Activated CD4-positive, CD25-positive, alpha-beta regulatory T cell treated with anti-CD3 and anti-CD28 coated beads, Interleukin-2, amount 50 U/mL, for 24 hours (primary cell): ENCODE measurements at places on chromosomes 7 and 10.

DNA sequence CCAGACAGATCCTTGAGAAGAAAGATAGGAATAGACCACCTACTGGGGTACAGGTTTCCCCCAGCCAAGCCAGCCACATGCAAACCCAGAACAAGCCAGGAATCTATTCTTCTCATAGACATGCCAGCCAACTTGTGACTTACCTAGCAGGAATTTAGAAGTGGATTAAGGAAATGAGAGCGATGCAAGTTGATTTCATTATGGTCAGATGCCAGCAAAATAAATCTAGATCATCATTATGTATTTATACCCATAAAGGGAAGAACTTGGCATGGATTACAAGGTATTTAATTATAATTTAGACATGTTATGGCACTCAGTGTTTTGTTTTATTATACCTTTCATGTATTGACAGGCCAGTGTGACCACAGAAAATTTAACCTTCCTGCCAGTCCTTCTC lies 32.8 kb downstream of the SLC35G1 start:
- ATAC-seq: no peak

DNA sequence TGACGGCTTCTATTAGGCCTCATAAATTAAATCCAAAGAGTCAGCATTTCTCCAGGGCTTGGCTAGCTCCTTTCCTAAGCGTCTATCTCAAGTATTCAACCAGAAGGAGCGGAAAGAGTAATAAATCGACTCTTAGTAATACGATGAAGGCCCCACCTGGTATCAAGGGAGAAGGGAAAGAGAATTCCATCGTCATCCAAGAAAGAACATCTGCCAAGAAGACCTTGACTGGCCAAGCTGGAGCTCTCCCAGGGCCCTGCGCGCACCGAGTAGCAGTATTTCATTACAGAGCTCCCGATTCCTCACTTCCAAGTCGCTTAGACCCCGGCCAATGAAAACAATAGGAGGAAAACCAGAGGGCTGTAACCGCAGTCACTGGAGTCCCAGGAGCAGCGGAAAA lies 178.0 kb upstream of the FRMD4A start:
- ATAC-seq: no peak

DNA sequence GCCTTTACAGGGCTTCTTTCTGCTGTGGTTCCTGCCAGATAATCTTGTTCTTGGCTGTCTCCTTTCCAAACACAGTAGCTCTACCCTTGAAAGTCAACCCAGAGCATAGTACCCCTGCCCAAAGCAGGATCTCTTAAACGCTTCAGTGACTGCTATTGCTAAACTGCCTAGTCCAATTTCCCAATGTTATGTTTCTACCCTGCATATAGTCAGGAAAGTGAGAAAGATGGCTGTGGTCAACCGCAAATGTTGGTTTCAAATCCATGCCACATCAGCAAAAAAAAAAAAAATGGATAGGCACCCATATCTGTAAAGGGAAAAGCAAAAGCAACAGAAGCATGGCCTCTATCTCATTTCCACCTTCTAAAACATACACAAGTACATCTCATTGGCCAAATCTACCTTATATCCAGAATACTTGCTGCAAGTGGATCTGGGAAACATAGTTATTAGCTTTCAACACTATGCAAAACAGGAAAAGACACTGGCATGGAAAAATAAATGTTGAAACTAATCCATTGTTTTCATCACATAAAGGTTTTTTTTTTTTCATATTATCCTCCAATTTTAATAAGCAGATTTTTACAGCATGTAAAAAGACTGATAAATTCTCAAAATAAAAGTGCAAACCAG lies 59.8 kb downstream of the DNAJC1 start:
- ATAC-seq: no peak

- ATAC-seq: no peak
Measured at GRCh38 chr7:1709900-1710299, 39.8 kb downstream of the ELFN1 start.

DNA sequence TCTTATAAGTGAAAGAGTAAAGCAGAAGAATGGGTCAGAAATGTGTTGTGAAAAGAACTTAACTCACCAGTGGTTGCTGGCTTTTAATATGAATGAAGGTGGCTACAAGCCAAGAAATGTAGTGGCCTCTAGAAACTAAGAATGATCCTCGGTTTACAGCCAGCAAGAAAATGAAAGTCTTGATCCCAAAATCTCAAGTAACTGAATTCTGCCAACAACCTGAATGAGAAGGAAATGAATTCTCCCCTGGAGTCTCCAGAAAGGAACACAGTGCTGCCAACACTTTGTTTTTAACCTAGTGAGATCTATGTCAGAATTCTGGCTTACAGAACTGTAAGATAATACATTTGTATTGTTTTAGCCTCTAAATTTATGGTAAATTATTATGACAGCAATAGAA lies 193.0 kb downstream of the FZD1 start:
- no peak for ATAC-seq

DNA sequence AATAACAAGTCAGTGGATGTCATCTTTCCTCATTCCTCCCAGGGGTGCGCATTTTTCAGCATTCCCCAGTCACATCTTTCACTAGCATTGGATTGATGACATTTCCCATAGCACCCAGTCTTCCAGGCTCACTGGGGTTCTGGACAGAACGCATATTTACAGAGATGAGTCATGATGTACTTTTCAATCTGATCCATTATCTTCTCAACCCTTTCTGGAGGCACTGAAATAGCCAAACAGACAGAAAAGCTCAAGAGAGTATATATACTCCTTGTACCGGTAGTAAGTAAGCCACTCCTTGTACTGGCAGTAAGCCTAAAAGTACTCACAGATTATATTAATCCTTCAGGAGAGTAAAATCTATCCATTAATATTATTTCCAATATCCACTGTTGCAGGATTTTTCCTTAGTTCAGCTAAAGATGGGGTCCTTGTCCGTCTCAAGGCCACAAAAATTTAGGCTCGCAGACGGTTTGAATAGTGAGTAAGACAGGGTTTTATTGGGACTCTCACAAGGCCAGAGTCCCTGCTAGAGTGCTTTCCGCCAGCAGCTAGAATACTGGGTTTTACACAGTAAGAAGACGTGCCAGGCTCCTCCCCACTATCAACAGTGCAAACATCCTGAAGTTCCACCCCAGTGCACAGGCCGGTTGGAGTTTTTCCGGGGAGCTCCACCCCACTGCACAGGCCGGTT lies 60.8 kb downstream of the MDH2 start:
- ATAC-seq: no peak

DNA sequence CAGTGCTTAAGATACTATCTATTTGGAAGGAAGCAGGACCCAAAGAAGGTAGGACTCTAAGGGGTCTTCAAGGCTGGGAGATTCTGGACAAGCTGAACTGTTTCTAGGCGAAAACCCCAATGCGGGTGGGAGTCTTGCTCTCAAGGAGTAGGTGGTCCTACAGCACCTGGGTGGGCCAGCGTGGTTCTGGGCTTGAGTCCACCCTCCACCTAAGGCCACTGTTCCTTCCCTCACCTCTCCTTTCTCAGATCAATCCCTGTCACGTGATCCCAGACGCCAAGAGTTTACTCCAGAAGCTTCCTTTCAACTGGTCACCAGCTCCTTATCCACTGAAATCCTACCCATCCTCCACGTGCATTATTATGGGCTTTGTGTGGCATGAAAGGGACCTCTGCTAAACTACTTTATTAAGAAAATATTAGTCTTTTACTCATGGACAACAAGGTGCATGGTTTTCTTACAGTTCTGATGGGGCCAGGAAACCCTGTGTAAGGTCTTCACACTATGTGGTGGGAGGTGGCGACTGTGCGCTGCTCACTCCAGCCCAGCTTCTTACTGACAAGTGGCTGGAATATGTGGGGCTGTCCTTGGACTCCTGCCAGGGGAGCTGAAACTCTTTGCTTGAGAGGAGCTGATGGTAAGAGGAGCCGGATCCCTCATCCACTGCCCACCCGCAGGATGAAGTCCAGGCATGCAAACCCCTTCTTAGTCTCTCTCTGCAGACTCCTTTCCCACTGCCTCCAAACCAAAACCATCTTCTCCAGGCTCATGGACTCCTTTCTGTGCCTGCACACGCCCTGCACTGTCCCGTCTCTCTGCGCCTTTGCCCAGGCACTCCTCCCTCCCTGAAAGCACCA lies 1.6 kb downstream of the ZNF746 start:
- no peak for ATAC-seq

- no peak for ATAC-seq
Measured at GRCh38 chr7:138755842-138756590, 41.8 kb upstream of the TMEM213 start.

GRCh38 chr7:16350634-16351033 lies 70.7 kb downstream of the CRPPA start:
- no peak for ATAC-seq

DNA sequence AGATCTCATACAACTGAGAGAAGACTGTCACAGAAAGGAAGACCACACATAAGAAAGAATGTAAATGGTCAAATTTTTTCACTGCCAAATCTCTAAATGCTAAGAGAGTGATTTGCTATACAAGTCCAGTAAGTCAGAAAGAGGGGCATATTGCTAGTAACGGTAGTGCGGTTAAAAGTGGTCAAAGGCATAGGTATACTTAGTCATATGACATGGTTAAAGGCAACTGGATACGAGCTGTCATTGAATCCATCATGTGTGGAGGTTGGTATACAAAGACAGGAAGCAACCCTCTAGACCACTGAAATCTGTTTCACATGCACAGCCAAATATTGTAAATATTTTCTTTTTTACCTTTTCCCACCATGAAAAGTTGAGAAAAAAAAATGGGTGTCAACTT lies 4.8 kb downstream of the INHBA start:
- ATAC-seq: no peak

- no peak for ATAC-seq
Measured at GRCh38 chr10:6101181-6101580, 12.3 kb downstream of the RBM17 start.

- ATAC-seq: no peak
Measured at GRCh38 chr10:21352886-21353285, 172.6 kb downstream of the SKIDA1 start.

- no peak for ATAC-seq
Measured at GRCh38 chr10:70673043-70673928, 980 bp downstream of the ADAMTS14 start.

GRCh38 chr7:65371468-65371867 lies 2.2 kb upstream of the ZNF92 start:
- no peak for ATAC-seq

DNA sequence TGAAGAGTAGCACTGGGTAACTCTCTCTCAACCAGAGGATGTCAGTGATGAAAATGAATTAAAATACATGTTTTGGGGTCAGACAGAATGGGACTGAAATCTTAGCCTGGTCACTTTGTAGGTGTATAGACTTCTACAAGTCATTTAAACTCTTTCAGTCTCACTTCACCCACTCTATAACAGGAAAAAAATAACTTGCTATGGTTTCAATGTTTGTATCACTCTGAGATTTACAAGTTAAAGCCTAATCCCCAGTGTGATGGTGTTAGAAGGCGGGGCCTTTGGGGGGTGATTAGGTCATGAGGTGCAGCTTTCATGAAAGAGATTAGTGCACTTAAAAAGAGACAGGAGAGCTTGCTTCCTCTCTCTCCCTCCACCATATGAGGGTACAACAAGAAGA lies 134.8 kb downstream of the INHBA start:
- no peak for ATAC-seq
